Occipital lobe (tissue), 3 donors: ENCODE measurements at places on chromosomes 16 and 17. TPM values are rescaled to one million over a fixed set of nuclear protein-coding genes. Genes with fewer than 3 reads are reported as not detected.

Gene PLLP
- 1.2 TPM for total RNA-seq

Gene PHLPP2
- total RNA-seq = 27.0 TPM

Gene EPN3
- total RNA-seq = 0.31 TPM

Gene ANKRD40CL
- total RNA-seq = not detected

Gene KRTAP2-1
- not detected for total RNA-seq

Gene SLFN12L
- total RNA-seq = not detected

Gene RGS11
- 2.8 TPM for total RNA-seq

Gene EVPLL
- not detected for total RNA-seq

Gene NACA2
- total RNA-seq = not detected

Gene HID1
- total RNA-seq = 13.7 TPM

Gene KLHL10
- total RNA-seq = not detected

Gene NAT9
- total RNA-seq = 17.3 TPM

Gene LRRC46
- total RNA-seq = not detected

Gene CDR2L
- total RNA-seq = 4.5 TPM

Gene CCL5
- total RNA-seq = 0.47 TPM

Gene SBK1
- 19.5 TPM for total RNA-seq

Gene RDM1
- total RNA-seq = 0.62 TPM

Gene CD300LG
- total RNA-seq = not detected

Gene HOXB9
- total RNA-seq = not detected

Gene ACSM3
- 0.47 TPM for total RNA-seq

Gene KRT14
- total RNA-seq = 0.31 TPM

Gene DHX58
- total RNA-seq = 1.1 TPM
